ENCODE measurements at places on chromosomes 6 and 20. TPM values are rescaled to one million over a fixed set of nuclear protein-coding genes. Genes with fewer than 3 reads are reported as not detected.

The ADGRF5 gene
- total RNA-seq, result not detected

The CTAGE9 gene
- total RNA-seq, result not detected

The SIRPB2 gene
- total RNA-seq, result not detected

The HMGA1 gene
- 92.8 TPM for total RNA-seq

The LGSN gene
- total RNA-seq, result 0.18 TPM

The SLA2 gene
- 38.0 TPM for total RNA-seq

The PRPH2 gene
- 0.13 TPM for total RNA-seq

The NKX2-2 gene
- total RNA-seq, result not detected

The TRDN gene
- not detected for total RNA-seq

The ARMH2 gene
- total RNA-seq, result 4.6 TPM

The GJA10 gene
- total RNA-seq, result not detected

The MROH8 gene
- total RNA-seq, result 1.3 TPM

The NOX3 gene
- total RNA-seq, result not detected

The LY6G6C gene
- not detected for total RNA-seq

The PACSIN1 gene
- total RNA-seq, result 2.8 TPM

The EPHA7 gene
- total RNA-seq, result 0.06 TPM

The ESR1 gene
- 5.9 TPM for total RNA-seq

The LRRC1 gene
- total RNA-seq, result 3.9 TPM

The MYB gene
- 10.7 TPM for total RNA-seq

The TNFRSF6B gene
- total RNA-seq, result not detected

The PRL gene
- not detected for total RNA-seq

The ENPP5 gene
- total RNA-seq, result 0.70 TPM

The TBXT gene
- total RNA-seq, result not detected

The COL9A1 gene
- not detected for total RNA-seq

The OPRL1 gene
- 1.5 TPM for total RNA-seq

The E2F1 gene
- 4.6 TPM for total RNA-seq

The DHX35 gene
- total RNA-seq, result 8.6 TPM

The FBXO30 gene
- total RNA-seq, result 5.2 TPM

The ANKEF1 gene
- 3.3 TPM for total RNA-seq

The EYA2 gene
- total RNA-seq, result not detected

The RCAN2 gene
- 0.15 TPM for total RNA-seq

The THBD gene
- total RNA-seq, result 0.07 TPM

The NKX2-4 gene
- total RNA-seq, result not detected

The SLC17A3 gene
- not detected for total RNA-seq

The PKHD1 gene
- total RNA-seq, result not detected

The ARFGEF2 gene
- total RNA-seq, result 26.1 TPM

The IBTK gene
- total RNA-seq, result 21.9 TPM

The PBOV1 gene
- not detected for total RNA-seq

The SPATA25 gene
- 4.6 TPM for total RNA-seq

The TCF21 gene
- total RNA-seq, result not detected

The FLRT3 gene
- 0.07 TPM for total RNA-seq

The IPCEF1 gene
- 57.6 TPM for total RNA-seq

The ASIP gene
- total RNA-seq, result not detected

The MMP24 gene
- total RNA-seq, result 0.49 TPM

The MAN1A1 gene
- total RNA-seq, result 12.3 TPM
